ENCODE measurements at places on chromosomes 16 and 17.

DNA sequence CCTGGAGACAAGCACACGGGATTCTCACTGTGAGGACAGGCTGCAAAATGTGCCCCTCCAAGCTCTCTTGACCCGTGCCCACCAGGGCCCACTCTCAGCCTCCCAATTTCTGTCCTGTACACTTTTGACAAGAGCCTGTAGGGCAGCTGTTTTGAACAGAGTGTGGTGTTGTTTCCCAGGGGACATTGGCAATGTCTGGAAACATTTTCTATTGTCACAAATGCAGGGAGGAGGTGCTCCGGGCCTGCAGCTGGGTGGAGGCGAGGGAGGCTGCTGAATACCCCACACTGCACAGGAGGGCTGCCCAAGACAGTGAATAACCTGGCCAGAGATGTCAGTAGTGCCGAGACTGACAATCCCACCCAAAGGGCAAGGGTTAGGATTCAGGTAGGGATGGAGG, 10.5 kb downstream of the CEP295NL start:
- DNase-seq: no peak

DNA sequence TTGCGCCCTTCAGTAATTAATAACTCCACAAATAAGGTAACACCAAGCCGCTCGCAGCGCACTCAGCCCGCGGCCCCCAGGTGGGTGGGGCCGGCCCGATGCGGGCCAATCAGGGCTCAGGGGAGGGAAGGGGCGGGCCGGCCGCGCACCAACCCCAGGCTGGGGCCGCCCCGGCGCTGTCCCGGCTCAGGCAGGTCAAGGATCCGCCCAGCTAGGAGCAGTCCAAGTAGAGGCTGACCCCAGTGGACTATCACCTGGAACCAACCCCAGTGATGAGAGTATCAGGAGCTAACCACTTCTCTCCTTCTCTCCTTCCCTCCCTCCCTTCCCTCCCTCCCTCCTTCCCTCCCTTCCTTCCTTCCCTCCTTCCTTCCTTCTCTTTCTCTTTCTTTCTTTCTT, 110.8 kb downstream of the C16orf78 start:
- DNase-seq: no peak

- DNase-seq: no peak
These were observed 101.8 kb downstream of the MYH11 start for GRCh38 chr16:15754821-15755534.

GRCh38 chr17:9028202-9028987, 7.1 kb downstream of the NTN1 start:
- DNase-seq: no peak

All from T1000 (cell line).